OCI-LY7 (cell line): ENCODE measurements at places on chromosomes 6 and 20.

GRCh38 chr6:43338243-43338642 is 29.6 kb upstream of the CRIP3 start:
- no peak for DNase-seq

DNA sequence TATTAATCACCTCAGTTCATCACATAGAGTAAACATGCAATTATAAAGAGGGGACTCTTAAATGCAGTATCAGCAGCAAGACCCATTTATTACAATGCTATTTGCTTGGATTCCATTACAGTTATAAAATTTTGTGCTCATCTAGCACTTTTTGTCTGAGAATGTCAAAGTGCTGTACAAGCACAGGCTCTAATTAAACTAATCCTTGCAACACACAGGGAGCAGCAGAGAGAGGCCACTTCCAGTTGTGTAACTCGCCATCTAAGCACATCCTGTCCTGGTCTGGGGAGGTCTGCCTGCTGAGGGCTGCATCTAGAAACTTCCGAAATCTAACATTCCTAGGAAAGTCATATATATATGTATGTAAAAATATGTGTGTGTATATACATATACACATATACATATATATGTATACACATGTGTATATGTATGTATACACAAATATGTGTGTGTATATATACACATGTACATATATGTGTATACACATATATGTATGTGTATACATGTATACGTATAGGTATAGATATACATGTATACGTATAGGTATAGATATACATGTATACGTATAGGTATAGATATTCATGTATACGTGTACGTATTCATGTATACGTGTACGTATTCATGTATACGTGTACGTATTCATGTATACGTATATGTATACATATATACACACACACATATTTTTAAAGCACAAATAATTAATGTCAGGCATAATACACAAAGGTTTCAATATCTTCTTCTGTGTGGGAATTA is 136.4 kb upstream of the JARID2 start:
- no peak for DNase-seq

DNA sequence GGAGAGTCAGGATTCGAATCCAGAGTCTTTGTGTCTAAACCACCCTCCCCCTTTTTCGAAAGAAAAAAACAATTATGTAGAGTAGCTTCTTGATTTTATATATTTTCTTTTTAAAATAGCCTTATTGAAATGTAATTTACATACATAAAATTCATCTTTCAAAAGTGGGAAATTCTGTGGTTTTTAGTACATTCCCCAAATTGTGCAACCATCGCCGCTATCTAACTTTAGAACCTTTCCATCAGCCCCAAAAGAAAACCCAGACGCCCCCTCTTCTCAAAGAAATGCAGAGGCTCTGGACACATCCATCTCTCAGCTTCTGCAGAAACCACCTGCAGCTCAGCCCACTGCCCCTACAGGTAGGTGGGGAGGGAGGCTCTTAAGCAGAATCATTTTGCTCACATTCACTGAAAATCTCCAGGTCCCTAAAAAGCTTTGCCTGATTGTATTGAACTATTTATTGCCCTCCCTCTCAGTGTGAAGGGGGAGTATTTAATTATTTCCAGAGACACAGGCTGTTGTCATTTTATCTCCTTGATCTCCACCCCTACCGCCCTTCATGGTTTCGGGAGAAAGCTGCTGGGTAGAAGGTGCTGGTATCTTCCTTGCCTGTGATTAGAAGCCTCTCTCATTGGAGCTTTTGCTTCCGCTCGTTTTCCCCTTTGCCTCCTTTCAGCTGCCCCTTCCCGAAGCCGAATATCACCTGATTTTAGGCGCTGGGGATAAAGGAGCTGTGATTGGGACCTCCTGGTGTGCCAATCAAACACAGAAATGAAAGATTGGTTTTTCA is 68.7 kb upstream of the KCNG1 start:
- no peak for DNase-seq

DNA sequence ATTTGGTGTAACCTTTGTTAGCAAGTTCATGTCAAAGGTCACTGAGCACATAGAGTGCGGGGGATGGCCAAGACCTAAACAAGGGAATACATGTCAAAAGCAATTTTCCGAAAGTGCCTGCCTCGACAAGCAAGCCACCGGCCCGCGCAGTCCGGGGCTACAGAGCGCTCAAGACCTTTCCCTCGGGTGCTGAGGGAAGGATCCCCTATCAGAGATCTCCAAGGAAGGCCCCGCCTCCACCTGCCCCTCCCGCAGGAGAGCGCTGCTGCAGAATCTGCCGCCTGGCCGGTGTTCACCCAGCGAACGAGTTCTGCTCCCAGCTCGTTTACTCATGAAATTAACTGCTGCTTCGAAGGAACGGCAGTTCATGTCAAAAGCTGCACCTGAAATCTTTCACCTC is 252.7 kb downstream of the BMP7 start:
- DNase-seq, result no peak

DNA sequence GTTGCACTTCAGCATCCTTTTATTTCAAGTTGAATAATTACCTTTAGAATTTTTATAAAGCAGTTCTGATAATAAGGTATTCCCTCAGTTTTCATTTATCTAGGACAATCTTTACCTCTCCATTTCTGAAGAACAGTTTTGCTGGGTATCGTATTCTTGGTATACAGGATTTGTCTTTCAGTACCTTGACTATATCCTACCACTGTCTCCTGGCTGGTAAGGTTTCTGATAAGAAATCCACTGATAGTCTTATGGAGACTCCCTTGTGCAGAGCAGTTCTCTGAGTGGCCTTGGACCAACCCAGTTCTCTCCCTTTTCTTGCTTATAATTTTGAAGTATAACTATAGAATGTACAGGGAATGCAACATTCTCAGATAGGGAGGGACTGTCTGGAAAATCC is 51.3 kb upstream of the SAMD3 start:
- no peak for DNase-seq

- DNase-seq, result no peak
Measured at GRCh38 chr20:62935204-62935967, 2.6 kb upstream of the GID8 start.

DNA sequence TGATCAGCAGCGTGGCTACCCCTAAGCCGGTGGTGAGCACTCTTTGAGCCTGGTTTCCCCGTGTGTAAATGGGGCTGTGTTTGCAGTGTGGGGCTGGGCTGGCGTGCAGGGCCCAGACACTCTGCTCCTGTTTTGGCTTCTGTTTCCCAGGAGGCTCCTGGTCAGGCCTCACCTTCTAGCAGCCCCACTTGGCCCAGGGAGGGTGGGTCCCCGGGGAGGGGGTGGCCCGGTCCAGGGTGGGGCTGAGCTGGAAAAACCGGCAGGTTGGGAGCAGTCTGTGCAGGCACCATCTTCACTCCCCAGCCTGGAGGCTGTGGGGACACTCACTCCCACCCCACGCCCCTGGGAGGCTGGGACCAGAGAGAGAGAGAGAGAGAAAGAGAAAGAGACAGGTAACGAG is 25.3 kb downstream of the CEBPB start:
- DNase-seq, result no peak

DNA sequence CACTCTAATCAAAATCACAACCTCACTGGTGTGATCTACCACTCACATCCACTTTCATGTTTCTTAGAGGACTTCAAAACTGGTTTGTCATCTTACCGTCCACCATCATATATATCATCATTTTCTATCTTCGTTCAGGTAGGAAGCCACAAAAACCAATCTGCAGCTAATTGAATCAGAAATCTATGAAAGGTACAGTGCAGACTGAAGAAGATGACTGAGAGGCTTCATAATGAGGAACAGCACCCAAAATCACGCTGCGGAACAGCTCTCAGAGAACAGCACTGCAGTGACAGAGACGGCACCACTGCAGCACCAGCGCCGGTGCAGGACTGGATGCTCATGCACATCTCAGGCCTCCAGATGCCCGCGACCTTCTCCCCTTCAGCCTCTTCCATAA is 13.0 kb downstream of the GMDS start:
- no peak for DNase-seq

GRCh38 chr6:51396583-51396982 is 577.9 kb downstream of the TFAP2B start:
- no peak for DNase-seq

GRCh38 chr20:49916146-49917002 is 1.0 kb upstream of the SPATA2 start:
- peak; percentile 51 for DNase-seq

- DNase-seq, result peak; percentile 69
Measured at GRCh38 chr6:166343150-166343487, 774 bp upstream of the SFT2D1 start.

GRCh38 chr6:111846492-111847409 is 26.5 kb downstream of the FYN start:
- no peak for DNase-seq

DNA sequence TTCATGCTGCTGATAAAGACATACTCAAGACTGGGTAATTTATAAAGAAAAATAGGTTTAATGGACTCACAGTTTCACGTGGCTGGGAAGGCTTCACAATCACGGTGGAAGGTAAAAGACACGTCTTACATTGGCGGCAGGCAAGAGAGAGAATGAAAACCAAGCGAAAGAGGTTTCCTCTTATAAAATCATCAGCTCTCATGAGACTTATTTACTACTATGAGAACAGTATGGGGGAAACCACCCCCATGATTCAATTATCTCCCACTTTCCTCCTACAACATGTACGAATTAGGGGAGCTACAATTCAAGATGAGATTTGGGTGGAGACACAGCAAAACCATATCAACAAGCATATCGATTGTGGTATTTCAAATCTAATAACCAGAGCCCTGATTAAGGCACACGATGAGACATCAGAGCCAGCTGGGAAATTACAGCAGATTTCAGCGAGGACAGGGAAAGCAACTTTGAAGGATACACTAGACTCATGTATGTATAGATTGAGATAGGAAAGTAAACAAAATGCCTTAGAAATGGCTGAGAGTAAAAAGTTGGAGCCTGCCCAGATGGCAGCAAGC is 129.8 kb upstream of the GJE1 start:
- DNase-seq, result no peak

- DNase-seq, result no peak
Measured at GRCh38 chr20:44395461-44396340, 40.2 kb downstream of the HNF4A start.

DNA sequence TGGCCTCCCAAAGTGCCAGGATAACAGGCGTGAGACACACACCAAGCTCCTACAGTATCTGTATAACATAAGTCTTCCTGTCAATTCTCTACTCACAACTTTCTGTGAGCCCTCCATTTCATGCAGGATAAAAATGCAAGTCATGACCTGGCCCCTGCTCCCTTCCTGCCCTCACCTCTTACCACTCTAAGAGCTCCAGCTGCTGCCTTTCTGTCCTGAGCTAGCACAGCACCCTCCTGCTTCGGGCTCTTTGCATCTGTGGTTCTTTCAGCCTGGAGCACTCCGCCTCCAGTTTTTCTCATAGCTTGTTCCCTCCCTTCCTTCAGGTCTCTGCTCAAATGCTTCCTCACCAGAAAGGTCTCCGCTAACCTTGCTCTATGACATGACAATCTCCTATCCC is 23.7 kb upstream of the TRPC4AP start:
- DNase-seq, result no peak

DNA sequence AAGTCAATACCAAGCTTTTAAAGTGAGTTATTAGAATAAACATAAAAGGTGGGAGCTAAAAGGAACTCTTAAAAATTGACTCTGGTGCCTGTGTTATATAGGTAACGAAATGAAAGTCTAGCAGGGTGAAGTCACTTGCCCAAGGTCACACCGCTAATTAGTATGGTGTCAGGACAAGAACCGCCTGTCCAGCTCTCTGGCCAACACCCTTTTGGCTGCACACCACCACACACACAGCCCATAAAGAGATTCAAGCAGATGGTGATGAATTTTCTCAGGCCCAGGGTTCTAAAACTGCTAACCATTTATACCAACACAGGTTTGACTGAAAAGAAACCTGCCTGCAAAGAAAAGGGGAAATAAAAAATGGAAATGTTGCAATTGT is 20.2 kb downstream of the GFOD1 start:
- DNase-seq, result no peak

GRCh38 chr20:45407783-45408645 is at the start of gene DBNDD2:
TSS of gene DBNDD2 (plus strand) at chr20:45408289. CDS start at chr20:45408468, 179 bp downstream.
- no peak for DNase-seq

- no peak for DNase-seq
Measured at GRCh38 chr20:40720826-40721225, 31.8 kb upstream of the MAFB start.

- no peak for DNase-seq
Measured at GRCh38 chr6:4413073-4413472, 277.7 kb upstream of the ECI2 start.

DNA sequence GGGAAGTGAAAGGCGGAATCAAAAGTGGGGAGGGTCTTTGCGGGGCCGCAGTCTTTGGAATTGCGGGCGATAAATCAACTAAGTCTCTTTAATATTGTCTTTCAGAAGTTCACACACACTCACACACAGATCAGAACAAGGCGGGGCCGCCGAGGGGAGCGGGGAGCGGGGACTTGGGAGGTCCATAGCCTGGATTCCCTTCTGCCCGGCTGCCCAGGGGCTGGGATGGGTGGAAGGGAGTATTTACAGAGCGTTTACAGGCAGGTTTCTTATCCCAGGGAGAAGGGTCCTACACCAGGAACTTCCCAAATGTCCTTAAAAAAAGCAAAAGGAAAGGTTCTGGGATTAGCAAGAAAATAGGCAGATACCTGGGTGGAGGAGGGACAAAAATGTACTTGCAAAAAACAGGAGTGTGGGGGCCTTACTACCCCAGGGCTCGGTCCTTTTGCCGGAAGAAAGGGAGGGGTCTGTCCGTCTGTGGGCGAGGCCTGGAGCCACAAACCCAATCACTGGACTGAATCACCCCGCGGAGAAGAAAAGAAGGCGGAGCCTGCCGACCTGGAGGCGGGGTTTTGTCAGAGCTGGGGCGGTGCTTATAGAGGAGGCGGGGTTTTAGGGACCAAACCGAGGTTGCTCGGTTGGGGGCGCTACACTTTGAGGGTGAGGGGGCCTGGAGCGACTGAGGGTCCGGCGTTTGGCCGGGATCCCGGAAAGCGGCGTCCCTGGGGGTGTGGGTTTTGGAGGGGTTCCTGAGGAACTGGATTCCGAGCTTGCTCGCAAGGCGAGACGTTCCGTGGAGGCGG is 3.2 kb downstream of the PRRT1 start:
- DNase-seq, result no peak

GRCh38 chr6:137039010-137039409 is 5.8 kb downstream of the IL20RA start:
- no peak for DNase-seq

- DNase-seq, result no peak
Measured at GRCh38 chr6:17211101-17211500, 70.1 kb upstream of the RBM24 start.

DNA sequence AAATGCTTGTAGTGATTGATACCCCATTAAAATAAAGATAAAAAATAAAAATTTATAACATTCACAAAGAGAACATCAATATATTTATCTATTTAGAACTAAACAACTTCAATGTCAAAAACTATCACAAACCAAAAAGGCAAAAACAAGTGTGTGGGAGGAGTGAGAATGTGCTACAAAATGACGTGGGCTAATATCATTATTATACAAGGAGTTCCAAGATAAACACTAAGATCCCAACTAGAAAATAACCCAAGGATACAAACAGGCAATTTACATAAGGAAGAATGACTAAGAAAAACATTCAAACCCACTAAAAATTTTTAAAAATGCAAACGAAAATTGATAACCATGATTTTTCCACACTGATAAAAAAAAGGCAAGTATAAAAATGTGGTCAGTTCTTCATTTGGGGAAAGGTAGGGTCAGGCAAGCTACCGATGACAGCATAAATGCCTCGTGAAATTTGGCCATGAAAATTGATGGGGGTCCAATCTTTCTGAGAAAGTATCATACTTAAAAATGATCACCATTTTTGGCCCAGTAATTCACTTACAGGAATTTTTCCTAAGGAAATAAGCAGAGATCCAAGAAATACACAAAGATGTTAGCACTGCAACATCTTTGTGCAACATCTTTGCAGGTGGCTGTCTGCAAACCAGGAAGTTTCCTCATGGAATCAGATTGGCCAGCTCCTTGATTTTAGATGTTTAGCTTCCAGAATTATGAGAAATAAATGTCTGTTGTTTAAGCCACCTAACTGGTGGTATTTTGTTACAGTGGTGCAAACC is 140.2 kb downstream of the TMEM200A start:
- DNase-seq, result no peak
